GM19239 (cell line): ENCODE measurements at places on chromosomes 11 and 22.

DNA sequence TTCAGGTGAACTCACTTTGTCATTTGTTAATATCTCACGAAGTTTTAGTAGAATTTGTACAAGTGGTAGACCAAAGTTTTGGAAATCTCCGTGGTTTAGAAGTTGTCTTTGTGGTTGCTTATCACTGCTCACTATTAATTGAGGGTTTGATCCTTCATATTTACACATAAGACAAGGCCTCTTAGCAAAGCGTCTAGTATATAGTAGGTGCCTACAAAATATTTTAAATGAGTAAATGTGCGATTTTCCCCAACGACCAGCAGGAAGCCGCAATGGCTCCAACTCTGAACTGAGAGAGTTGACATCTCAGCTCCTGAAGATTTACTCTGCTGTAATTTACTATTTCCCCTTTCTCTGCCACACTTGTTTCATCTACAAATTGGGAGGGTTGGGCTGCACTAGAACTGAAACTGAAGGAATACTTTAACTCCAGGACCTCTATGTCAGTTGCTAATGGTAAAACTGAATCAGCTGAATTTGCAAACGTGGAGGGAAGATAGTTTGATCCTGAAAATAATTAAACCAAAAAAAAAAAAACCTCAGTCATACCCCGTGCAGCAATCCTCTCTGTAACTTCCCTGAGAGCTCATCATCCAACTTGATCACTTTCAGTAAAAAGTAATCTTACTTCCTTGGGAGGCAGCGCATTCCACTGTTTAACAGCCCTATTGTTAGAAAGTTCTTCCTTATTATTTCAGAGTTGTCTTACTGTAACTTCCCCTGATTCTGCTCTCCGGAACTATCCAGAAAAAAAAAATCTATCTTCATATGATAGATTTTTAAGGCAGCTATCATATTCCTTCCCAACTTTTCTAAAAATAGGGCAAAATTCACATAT, 1.3 kb upstream of the SBF2 start:
- no peak for DNase-seq

- DNase-seq, result no peak
Measured at GRCh38 chr11:94130298-94131046, 1.8 kb downstream of the PANX1 start.

DNA sequence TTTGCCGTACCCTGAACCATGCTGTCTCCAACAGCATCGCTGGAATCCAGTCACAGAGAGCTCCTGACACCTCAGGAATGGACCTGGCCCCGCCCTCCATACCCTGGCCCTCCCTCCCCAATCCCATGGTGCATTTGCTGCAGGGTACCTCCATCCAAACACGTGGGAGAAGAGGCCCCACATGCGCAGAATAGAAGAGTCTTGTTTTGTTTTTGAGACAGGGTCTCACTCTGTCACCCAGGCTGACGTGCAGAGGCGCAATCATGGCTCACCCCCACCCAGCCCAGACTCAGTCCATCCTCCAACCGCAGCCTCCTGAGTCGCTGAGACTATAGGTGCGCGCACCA, 2.3 kb upstream of the PNPLA2 start:
- no peak for DNase-seq

- no peak for DNase-seq
Measured at GRCh38 chr22:31222736-31223135, 10.6 kb downstream of the LIMK2 start.

DNA sequence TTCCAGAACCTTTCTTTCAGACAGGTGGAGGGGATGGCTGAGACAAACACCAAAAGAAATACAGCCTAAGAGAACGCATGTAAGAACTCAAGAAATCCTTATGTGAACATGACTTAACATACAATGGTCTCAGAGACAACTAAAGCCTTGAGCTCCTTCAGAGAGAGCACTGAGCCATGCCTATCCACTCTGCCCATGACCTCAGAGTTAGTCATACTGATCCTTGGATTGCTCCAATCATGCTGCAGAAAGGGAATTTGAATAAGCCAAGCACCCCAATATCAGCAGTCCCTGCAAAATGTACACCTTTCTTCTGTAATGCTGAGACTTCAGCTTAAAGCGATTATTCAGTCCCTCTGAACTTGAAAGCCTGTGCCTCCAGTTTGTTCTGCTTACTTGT, 43.2 kb upstream of the CHKA start:
- DNase-seq, result no peak

- no peak for DNase-seq
Measured at GRCh38 chr22:19472233-19472632, 6.8 kb downstream of the UFD1 start.

- no peak for DNase-seq
Measured at GRCh38 chr22:37165940-37166674, 16.4 kb upstream of the IL2RB start.

DNA sequence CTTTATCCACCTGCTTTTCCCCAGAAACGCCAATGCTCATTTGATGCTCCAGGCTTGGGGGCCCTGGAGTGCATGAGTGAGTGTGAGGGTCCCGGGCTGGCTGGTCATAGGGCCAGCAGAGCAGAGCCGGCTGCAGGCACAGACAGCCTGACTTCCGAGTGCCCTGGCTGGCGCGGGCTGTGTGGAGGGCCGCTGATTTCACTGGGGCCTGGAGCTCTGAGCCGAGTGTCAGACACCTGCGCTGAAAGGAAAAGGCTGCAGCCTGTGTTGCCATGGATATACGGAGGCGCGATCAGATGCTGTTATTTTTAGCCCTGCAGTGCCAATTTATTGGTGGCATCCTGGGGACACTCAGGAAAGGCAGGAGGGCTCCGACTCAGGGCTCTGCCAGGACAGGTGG, 87.6 kb downstream of the ST3GAL4 start:
- no peak for DNase-seq

- DNase-seq, result no peak
Measured at GRCh38 chr11:43197379-43197778, 114.4 kb upstream of the API5 start.

DNA sequence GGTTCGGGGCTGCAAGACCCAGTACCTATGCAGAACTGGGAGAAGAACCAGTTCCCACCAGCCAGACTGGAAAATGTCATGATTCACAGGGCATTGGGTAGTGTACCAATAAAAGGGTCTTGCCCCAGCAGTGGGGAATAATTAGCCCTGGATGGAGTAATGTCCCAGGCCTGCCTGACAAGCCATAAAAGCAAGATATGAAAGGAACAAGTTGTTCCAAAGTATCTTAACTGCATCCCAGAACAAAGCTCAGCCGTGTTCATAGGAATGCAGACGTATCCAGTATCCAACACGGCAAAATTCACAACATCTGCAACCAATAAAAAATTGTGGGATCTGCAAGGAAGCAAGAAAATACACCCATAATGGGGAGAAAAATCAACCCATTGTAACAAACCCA, 47.9 kb downstream of the ASCL2 start:
- no peak for DNase-seq

- DNase-seq, result no peak
Measured at GRCh38 chr11:9399466-9399865, 15.0 kb downstream of the IPO7 start.

DNA sequence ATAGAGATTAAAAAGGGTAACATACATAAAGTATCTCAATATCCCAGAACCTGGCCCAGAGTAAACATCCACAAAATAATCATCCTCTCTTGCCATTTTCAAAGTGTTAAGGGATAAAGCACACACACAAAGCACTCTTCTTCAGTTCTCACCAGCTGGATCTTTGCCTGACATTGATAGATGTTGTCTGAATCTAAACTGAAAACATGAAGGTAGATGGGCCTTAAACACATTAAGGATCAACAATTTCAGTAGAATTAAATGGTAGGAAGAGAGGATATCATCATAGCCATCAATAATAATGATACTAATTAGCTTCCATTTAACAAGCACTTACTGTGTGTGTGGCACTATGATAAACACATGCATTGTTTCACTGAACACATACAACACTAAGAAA, 261.1 kb downstream of the OPCML start:
- no peak for DNase-seq

DNA sequence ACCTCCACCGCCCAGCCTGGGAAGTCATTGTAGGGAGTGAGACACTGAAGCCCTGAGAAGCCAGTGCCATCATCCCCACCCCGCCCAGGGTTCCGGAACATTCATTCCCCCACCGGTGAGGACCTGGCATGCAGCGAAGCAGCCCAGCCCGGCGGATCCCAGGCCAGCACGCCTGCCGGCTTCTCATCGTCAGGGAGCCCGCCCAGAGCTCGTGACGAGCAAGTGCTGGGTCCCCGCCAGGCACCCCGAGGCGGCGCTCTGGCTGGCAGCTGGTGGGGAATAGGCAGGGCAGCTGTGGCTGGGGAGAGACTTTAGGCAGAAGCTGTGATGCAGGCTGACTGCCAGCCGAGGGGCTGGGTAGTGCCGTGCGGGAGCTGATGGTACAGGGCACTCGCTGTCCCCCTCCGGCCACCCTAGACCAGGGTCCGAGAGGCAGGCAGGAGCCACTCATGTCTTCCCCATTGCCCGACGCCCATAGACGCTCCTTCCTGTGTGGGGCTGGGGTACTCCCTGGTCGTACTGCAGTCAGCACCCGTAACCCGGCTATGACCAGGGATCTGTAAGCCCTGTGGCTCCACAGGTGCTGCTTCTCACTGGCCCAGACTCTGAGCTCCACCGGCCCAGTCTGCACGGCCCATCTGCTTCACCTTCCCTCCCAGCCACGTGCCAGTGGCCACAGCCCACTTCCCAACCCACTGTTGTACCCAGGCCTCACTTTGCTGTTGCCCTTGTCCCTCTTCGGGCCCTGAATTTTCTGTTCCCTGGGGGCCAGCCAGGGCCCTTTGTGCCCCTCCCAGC, 24.5 kb upstream of the CABP7 start:
- no peak for DNase-seq

GRCh38 chr11:35717043-35717442, 54.5 kb downstream of the TRIM44 start:
- no peak for DNase-seq

DNA sequence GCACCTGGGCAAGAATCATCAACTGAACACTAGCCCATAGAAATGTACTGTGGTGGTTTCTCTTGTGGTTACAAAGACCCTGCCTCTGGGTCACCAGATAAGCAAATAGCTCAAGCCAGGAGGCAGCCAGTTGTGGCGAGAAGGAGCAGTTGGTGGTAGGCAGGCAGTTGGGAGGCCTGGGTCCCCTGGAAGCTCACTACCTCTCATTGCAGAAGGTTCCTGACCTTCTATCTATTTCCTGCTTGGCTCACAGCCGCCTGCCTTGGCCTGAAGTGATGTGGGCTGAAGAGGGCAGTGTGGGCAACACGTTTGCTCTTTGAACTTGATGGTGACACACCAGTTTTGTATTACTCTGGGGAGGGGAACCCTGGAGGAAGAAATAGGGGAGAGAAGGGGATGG, 34.7 kb downstream of the NECTIN1 start:
- no peak for DNase-seq

DNA sequence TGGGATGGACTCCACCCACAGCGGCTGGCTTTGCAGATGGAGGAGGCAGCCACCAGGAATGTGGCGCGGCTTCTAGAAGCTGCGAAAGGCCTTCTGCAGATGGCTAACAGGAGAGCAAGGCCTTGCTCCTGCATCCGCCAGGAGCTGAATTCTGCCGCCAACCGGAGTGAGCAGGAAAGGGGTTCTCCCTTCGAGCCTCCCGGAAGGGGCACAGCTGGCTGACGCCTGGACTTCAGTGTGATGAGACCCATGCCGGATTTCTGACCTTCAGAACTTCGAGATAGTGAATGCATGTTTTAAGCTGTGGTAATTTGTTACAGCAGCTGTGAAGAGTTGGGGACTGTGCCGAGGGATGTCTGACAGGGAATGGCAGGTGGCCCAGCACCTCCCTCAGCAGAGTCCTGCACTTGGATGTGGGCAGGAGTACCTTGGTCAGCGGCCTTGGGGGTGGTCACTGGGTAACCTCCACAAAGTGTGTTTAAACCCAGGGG, 7.7 kb downstream of the TBC1D22A start:
- DNase-seq, result no peak
